ENCODE measurements at places on chromosomes 7 and 10.

- no peak for DNase-seq
Observed at GRCh38 chr10:119805702-119806230, 66.9 kb downstream of the MCMBP start.

DNA sequence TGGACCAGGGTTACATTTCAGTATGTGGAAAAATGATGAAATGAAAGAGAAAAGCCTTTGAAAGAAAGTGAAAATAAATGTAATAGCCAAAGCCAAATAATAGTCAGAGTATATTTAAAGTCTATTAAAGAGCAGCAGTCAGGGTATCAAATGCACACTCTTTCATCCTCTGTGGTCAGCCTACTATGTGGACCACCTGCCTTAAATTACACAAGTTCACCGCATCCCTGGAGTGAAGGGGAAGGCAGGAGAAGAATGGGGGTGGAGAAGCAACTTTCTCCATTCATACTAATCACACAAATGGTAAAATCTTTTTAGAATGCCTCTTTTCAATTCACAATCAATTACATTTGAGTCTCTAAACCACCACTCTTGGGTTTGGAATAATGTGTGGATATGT lies 16.0 kb downstream of the TWIST1 start:
- no peak for DNase-seq

DNA sequence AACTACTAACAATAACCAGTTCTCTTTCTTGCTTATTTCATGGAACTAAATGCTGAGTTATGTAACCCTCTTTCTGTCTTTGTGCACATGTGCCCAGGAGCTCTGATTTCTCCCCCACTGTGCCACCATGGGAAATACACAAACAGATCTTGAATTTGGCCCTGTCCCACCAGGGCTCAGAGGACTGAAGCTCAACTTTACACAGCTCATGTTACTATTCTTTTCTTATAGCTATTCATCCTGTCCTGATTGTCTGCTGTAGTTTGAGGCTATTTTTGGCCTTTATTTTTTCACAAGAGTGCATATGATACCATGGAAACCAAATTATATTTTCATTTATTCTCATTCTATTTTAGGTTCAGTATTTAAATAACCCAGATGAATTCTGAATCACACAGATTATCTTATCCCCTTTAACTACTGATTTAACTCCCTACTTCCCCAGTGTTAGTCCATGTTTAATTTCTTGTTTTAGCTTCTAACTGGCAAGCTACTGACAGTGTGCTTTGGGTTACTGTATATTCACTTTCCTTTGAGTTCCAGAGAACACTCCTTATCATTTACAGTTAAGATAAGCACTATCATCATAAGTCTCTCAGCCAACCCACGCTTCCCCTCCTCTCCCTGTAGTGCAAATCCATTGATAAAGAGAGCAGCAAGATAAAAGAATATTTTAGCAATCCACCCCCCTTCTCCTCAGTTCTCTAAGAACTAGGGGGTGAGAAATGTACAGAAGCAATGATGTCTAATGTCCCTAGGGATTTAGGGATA lies 71.8 kb upstream of the GSDME start:
- DNase-seq = no peak

GRCh38 chr10:112262546-112262945 lies 20.7 kb upstream of the TECTB start:
- DNase-seq = no peak

DNA sequence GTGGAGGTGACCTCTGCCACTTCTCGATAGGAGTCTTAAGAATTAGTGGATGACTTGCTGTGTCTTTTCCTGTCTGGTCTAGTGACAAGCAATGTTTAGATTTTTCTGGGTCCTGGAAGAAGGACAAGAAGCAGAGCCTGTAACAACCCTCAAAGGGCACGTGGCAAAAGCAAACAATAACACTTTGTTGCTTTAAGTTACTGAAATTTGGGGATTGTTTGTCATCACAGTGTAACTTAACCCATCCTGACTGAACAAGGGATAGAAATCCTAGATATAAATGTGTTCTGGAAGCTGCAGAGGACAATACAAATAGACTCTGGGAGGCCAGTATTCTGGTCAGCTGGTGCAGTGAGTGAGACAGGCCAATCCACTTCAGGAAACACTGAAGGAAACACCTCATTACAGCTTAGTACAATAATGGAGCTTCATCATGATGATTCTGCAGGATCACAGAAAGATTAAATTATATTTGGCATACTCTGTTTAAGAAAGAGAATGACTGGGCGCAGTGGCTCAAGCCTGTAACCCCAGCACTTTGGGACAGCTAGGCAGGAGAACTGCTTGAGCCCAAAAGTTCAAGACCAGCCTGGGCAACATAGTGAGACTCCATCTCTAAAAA lies 23.3 kb downstream of the ENKUR start:
- DNase-seq = no peak

GRCh38 chr7:107370816-107371215 lies 99.0 kb upstream of the GPR22 start:
- no peak for DNase-seq

DNA sequence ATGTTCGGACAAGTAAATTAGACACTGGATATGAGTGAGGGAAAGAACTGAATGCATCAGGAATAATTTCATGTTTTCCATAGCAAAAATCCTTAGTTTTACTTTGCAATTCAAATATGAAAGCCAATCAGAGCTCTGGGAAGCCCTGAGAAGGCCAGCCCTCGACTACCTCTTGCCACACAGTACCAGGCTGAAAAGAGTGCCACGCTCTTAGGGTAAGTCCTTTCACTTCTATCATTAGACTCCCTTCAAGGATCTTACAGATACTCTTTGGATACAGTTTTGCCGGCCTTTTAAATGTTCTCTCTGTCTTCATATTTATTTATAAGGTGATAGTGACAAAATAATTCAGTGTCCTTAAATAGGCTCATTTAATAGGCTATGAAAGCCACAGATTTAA lies 1.9 kb downstream of the COBL start:
- DNase-seq = no peak

DNA sequence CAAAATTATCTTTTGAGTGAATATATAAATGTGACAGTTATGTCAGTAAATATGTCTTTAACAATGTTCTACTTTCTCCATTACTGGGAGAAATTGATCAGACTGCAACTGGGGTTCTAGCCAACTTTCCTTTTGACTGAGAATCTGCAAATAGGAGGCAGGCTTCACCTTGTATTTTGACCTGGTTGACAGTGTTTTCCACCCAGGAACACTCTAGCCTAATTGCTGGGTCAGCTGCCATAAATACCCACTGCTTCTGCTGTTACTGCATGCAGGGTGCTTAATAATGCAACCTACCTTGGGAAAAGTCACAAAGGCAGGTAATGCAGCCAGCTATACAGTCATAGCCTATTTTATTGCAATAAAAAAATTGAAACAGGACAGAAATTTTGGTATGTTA lies 319.0 kb downstream of the DGKB start:
- no peak for DNase-seq

DNA sequence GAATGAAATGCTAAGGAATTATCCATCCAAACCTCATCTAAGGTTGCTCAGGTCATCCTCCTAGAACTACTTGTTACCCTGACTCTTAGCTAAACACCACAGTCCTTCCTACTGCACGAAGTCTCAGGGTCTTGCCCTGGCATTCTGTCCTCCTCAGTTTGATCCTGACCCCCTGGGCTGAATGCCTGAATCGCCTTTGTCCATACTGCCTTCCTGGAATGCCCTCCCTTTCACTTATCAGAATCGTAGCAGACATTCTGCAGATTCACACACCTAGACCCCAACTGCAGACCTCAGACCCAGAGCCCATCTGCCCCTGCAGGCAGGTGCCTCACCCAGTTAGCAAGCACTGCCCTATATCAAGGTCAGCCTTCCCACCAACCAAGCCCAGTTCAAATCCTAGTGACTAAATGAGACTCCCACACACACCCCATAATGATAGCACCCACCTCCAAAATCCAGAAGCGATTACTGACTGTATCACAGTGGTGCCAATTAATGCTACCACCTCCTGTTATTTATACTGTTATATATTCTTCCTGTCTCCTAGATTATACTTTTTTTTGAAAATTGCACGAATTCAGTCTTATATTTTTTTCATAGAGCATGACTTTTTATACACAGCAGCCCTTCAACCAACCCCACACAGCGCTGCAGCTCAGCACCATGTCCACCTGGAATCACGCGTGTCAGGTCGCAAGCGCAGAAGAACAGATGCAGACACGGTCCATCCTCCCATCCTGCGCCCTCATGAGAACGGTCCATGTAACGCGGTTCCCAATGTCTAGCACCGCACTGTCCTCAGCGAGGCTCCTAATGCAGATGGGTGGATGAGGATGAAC lies 3.7 kb downstream of the PARD3 start:
- DNase-seq = no peak

GRCh38 chr10:24873281-24873683 lies 79.1 kb downstream of the PRTFDC1 start:
- no peak for DNase-seq

DNA sequence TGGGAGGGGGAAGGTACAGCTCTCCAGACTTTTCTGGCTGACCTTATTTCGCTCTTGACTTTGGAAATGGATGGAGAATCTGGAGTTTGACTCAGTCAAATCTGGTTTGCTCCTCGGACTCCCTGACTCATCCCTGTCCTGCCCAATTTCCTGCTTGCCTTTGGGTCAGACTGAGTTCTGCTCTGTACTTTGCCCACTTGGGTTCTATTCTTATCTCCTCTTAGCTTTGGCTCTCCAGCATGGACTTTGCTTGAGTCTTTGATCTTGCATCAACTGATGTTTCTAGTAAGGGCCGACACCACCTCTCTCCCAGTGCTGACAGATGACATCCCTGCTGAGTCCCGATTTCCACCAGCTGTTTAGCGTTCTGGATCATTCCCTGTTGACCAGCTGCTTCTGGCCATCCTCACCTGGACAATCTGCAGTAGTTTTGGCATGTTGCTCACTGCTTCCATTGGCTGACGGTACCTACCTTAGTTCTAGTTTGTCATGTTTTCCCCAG lies 335.3 kb downstream of the SUGCT start:
- no peak for DNase-seq

Data from activated CD4-positive, alpha-beta T cell treated with anti-CD3 and anti-CD28 coated beads, Interleukin-2, amount 50 U/mL, for 1 hour (primary cell).